Left kidney (tissue), 8 donors: ENCODE measurements at places on chromosomes 11 and 22. TPM values are rescaled to one million over a fixed set of nuclear protein-coding genes. Genes with fewer than 3 reads are reported as not detected.

The ST14 gene
- 23.5 TPM for polyA plus RNA-seq

The TPH1 gene
- polyA plus RNA-seq, result 3.0 TPM

DNA sequence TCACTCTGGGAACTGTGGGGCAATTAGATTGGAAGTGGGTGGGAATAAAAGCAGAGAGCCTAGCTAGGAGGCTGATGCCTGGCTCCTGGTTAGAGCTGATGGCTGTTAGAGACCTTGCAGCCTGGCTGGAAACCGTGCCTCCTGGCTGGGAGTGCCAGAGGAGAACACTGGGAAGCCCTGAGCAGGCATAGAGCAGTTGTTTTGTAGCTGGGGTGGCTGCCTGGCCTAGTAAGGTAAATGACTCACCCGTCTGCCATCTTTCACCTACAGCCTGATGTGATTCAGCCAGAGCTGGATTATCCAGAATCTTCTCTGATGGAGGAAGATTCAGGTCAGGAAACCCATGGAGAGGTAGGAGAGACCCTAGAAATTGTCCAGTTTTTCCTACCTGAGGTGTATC is 6.1 kb downstream of the UQCR10 start:
- no peak for DNase-seq

DNA sequence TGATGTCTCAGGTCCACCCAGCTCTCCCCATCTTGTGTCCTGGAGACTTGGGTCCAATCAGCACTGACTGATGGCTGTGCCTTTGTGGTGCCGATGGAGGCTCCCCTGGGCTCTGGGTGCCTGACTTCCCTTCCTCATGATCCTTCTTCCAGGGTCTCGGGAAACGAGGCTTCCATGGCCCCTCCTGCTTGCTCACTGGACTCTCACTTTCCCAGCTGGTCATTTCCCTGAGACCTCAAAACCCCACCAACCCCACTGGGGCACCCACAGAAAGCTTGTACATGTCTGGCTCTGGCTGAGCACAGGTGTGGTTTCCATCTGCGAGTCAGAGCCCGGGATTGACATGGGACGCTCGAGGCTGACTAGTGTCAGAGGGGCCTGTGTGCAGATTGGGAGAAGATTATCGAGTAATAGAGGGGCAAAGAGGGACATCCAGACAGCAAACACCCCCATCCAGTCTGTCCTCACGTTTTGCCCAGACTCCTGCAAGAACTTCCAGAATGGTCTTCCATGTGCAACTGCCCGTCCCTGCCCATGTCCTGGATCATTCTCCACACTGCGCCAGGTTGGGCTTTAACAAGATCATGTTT is 15.1 kb downstream of the APOL1 start:
- no peak for DNase-seq

The MICAL2 gene
- polyA plus RNA-seq, result 7.1 TPM

DNA sequence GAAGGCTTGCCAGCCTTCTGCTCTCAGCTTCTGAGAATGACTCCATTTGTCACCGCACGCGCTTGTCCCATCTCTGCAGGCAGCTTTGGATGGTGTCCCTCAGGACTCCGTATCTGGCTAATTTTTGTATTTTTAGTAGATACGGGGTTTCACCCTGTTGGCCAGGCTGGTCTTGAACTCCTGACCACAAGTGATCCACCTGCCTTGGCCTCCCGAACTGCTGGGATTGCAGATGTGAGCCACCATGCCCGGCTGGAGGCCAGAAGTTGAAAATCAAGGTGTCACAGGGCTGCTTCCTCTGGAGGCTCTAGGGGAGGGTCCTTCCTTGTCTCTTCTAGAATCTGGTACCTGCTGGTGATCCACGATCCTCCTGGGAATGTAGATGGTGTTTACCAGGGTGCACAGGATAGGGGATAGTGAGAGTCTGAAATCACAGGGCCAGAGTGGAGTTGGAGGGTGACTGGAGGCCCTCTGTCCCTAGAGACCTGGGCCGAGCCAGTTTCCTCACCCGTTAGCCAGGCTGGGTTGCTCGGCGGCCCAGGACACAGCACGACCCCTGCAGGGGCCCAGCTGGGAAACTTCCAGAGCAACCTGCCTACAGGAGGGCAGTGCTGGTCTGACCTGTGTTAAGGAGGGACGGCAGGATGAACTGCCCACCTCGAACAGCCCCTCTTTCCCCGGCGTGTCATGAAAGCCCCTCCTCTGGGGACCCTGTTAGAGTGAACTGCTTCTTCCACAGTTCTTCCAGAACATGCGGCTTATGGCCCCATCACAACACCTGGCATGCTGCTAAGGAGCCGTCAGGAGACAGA is 48.9 kb upstream of the SHANK2 start:
- no peak for DNase-seq

The KRTAP5-7 gene
- 0.25 TPM for polyA plus RNA-seq

The SESN3 gene
- polyA plus RNA-seq, result 78.5 TPM

DNA sequence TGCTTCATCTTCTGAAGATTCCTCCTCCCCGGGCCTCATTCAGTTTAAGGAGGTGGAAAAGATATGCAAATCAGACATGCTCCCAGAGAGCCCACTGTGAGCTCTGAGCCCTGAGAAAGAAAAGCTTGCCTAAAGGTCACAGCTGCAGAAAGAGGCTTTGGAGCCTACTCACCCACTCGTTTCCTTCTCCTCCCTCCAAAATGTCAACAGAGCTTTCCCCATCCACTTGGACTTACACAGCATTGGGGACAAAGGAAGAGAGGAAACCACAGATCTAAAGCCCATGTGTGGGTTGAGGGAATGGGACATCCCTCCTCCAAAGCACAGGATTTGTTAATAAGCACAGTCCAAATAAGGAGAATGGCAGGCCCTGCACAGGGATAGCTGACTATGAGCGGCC is 158.4 kb downstream of the ETS1 start:
- no peak for DNase-seq

DNA sequence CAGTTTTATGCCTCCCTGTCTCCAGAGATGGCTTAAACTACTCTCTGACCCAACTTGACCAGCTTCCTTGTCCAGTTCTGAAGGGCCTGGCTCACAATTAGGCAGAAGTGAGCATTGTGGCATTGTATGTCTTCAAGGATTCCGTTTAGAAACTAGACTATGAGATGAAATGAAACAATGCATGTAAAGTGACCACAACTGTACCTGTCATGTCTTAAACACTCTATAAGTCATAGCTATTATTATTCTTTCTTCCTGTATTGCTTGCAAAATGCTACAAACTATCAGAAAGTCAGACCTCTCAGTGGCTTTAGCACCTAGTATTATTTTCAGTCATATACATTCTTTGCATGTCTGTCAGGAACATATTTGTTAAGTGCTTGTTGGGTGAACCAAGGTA is 127.9 kb upstream of the MTMR2 start:
- DNase-seq, result no peak

DNA sequence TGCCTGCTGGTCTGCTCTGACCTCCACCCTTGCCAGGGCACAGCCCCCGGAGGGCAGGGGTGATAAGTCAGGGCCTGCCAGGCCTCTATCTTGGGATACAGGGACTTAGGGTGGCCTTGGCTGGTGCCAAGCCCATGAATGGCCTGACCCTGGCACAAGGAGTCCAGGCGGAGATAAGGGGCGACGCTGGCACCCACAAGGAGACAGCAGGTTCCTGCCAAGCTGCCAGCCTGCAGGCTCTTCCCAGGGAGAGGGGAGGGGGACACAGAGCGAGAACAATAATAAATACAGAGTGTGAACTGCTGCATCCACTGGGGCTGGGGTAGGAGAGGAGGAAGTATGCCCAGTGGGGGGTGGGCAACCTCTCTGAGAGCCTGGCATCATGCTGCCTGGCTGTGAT is 978 bp downstream of the CSDC2 start:
- no peak for DNase-seq

- DNase-seq, result no peak
Observed at GRCh38 chr11:91459840-91460239, 764.8 kb upstream of the FAT3 start.

The GRAP2 gene
- polyA plus RNA-seq, result 0.57 TPM

The NEFH gene
- 9.4 TPM for polyA plus RNA-seq

The CARD18 gene
- not detected for polyA plus RNA-seq

DNA sequence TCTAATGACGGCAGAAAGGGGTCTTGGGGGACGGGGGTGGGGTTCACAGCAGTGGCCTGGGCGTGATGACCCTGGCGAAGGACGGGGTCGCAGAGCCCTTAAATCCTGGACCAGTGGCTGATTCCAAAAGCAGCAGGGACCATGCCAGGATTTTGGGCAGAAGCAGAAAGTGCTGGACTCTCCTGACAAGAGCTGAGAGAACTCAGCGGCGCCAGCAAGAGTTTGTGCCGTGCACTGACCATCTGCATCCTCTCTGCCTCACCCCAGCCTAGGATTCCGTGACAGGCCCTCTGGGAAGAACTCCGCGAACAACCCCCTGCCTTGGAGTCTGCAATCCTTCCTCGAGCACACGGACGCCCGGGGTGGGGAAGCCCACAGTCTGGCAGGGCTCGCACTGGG is 644 bp upstream of the NDUFV1 start:
- DNase-seq, result no peak

DNA sequence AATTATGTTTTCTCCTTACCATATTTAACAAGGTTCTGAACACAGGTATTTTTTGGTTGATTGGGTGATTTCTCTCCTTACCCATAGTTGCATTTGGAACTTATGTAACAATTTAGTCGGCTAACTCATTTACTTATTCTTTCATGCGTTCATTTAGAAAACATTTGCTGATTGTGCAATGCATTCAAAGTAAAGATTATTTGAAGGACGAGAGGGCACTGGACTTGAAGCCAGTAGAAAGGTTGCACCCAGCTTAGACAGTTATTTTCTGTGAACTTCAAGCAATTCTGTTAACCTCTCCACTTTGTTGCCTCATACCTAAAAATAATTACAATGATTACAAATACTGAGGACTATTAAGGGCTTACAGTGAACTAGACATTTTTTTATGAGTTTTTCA is 769.6 kb downstream of the LRRC4C start:
- no peak for DNase-seq

DNA sequence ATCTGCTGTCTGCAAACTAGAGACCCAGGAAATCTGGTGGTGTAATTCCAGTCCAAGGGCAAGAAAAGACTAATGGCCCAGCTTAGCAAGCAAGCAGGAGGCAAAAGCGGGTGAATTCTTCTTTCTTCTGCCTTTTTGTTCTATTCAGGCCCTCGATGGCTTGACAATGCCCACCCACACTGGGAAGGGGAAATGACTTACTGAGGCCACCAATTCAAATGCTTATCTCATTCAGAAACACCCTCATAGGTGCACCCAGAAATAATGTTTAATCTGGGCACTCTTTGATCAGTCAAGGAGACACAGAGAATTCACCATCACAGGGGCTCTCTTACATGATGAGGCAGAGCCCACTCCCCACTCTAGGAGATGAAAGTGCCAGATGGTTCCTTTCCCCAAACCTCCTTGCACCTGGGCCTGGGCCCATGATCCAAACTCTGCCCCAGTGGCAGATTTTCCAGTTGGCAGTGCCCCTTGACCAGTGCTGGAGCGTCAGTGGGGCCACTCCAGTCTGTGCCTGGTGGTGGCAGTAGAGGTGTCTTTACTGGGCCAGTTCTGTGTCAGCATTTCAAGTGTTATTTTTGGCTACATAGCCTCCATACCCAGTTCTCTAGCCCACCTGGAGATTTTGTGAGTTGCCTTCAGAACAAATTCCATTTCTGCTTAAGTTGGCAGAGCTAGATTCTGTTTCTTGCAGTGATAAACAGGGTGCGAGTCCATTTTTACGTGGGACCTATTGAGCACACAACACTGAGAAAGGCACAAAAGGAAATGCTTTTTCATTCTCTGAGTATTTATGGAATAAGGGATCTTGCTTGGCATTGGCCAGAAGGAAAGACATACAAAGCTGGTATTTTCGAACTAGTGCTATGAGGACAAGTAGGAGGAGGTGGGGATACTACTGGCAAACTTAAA is 7.5 kb downstream of the ELMOD1 start:
- no peak for DNase-seq

The E2F8 gene
- polyA plus RNA-seq, result 11.4 TPM

DNA sequence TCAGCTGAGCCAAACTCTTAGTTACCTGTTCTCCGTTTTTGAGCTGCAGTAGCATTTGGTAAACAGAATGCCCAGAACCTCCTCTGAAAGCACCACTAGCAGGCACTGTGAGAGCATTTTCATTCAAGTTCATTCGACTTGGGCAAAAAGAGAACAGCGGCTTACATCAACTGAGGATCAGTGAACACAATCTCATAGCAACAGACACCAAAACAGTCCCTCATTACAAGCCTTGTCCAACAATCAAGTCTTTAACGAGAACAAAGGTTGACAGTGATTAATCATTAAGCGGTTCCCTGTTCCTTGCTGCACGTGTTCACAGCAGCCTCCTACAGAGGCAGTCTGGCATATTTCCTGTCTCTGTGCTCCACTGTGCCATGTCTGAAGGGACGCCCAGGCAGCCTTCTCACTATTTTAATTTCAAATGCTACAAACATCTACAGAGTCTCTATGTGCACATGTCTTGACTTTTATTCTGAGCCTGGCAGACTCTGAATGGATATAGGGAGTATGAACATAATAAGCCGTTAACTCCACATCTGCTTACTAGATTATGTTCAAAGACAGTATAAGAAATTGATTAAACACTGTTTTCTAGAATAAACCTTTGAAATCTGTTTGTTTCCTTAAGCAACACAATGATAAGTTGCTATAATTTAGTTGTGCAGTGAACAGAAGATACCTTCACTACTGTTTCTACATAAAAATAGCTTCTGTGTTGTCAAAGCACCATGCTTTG is 88.3 kb upstream of the MTMR2 start:
- peak; percentile 90 for DNase-seq

GRCh38 chr22:30386960-30387827 is at the start of gene RNF215:
Gene RNF215, minus strand, starts transcription at chr22:30387411. Its CDS starts 98 bp downstream, at chr22:30387313.
- peak; percentile 80 for DNase-seq

The KRTAP5-10 gene
- 0.53 TPM for polyA plus RNA-seq

GRCh38 chr11:123531325-123531724 is 101.3 kb downstream of the GRAMD1B start:
- DNase-seq, result no peak

- no peak for DNase-seq
Observed at GRCh38 chr22:20044495-20045151, 23.7 kb downstream of the TANGO2 start.

The TMPRSS13 gene
- 0.58 TPM for polyA plus RNA-seq

DNA sequence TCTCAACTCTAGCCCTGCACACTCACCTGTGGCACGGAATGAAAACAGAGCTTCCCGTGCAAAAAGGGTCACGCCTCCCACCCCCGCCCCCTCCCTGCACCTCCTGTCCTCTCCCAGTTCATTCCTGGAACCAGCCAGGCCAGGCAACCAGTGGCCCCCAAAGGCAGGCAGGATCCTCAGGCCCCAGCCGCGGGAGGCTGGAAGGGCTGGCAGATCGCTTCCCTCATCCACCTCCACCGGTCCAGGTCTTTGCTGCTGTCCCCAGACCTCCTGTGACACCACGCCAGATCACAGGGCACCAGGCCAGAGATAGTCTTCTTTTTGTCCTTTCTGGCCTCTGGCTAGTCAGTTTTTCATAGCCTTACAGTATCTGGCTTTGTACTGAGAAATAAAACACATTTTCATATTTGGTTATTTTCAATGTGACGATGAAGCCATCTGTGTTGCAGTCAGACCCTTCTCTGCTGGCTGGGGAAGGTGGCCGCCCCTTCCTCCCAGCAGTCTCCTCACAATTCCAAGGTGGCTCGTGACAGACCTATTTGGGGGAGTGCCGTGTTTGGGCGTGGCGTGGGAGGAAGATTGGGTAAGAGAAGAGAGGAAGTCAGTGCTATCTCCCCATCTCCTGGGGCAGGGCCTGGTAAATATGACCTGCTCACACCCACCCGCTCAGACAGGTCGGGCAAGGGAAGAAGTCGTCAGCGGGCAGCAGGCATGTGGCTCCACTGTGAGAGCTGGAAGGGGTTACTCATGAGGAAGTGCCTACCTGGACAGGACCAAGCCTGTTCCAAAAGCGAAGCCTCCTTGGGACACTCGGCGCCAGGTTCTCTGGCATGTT is 9.1 kb downstream of the SSH3 start:
- no peak for DNase-seq
